ENCODE measurements at places on chromosomes 13 and 19.

DNA sequence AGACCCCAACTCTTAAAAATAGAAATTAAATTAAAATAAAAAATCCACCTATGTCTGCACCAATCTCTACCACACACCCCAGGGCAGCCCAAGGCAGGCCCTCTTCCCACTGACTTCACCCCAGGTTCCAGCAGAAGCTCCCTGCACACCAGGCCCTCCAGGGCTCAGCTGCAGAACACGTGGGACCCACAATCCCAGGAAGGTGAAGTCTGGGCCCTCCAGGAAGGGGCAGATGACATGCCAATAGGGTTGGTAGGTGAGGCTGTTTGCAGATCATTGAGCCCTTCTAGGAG lies 19.2 kb upstream of the VSTM2B start:
- no peak for DNase-seq

DNA sequence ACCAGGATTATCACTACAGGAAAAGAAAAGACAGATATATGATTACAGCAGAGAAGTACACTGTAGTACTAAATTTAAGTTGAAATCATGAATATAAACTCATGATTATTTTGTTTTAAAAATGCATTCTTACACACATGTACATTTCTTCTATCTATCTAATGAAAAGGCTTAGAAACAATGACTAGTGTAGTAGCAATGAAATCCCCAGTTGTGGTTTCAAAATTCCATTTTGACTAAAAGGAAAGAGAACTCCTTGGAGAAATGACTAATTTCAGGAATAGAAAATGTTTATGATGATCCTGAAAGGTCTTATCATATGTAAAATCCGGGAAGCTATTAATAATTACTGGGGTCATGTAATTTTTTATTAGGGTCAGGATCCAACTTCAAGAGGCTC lies 195.0 kb upstream of the STARD13 start:
- no peak for DNase-seq

DNA sequence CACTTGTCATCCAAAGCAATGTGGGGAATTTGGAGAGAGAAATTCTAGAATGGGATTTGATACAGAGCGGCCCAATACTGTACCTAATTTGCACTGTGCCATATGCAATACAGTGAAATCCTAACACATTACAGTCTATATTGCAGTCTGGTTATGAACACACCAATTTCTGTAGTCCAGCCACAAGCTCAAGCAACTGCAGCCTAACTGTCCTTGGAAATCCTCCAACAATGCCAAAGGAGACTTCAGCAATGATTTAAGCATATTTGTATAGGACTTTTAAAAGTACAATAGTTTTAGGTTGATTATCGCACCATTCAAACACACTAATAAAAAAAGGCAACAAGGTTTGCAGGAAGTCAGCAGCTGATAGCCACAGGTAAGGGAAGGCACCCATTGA lies 17.3 kb downstream of the DIAPH3 start:
- DNase-seq, result no peak

DNA sequence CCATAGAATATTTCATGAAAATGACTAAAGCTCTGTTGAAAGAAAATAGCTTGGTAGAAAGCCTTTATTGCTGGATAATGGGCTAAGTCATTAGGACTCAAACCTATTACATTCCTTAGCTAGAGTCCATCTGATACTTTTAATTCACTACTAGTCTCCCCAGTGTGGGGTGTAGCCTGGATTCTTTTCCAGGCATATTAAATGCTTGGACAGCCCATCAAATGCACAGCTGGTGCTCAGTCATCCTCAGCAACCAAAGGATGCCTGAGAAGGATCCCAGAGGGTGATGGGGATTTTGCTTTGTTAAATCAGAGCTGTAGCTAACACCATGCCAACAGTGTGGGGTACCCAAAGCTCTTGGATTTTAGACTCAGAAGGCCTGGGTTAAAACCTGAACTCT lies 153.5 kb downstream of the DLEU7 start:
- DNase-seq, result no peak

DNA sequence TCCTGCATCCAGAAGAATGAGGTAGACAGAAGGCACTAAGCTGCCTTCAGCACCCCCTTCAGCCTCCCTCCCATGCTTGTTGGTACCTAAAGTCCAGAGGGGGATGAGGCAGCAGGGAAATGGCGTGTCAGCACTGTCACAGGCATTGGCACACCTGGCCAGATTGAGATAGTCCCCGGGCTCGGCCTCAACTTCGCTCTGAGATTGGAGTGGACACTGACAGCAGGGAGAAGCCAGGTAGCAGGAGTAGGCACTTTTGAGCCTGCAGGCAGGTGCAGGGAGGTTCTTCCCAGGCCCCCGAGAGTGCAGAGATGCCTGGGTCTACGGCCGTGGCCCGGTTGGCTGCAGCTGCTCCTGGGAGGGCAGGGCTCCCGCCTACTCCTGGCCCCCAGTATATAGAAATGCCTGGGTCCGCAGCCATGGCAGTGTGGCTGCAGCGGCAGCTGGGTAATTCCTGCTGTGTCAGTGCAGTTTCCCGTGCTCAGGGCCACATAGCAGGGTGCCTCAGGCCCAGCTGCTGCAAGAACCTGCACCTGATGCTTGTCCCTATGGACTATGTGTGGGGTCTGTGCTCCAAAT lies 160.3 kb downstream of the SLITRK6 start:
- no peak for DNase-seq

GRCh38 chr19:41427647-41428480 lies 690 bp upstream of the B3GNT8 start:
- no peak for DNase-seq

Data from HAP-1 (cell line).